ENCODE measurements at places on chromosomes 13 and 19.
A peak's percentile ranks its signal among the peaks of the same experiment; 100 is the strongest.

DNA sequence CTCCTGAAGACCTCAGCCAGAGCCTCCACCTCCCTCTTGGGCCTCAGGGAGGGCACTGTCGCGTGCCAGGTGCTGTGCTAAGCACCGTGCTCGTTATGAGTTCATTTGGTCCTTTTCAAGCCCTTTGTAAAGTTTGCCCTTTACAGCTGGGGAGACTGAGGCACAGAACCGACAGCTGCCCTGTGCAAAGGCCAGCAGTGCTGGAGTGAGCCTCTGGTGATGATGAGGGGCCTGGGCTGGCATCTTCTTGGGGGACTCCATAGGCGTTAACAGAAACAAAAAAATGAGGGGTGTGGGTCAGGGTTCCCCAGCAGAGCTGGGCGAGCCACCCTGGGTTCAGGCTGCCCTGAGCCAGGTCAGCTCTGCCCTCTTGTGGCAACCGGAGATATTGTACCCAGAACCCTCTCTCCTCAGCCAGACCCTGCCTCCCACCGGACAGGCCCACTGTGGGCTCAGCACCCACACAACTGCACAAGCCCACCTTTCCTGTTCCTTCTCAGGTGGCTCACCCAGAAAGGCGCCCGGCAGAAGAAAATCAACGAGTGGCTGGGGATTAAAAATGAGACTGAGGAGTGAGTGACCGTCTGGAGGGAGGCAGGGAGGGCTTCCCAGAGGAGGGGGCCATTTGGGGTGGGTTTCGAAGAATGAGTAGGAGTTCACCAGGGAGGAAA is 5.5 kb upstream of the IFI30 start:
- peak; percentile 70 for DNase-seq

- DNase-seq = no peak
These were observed 43.0 kb downstream of the METTL21C start for GRCh38 chr13:102651892-102652291.

DNA sequence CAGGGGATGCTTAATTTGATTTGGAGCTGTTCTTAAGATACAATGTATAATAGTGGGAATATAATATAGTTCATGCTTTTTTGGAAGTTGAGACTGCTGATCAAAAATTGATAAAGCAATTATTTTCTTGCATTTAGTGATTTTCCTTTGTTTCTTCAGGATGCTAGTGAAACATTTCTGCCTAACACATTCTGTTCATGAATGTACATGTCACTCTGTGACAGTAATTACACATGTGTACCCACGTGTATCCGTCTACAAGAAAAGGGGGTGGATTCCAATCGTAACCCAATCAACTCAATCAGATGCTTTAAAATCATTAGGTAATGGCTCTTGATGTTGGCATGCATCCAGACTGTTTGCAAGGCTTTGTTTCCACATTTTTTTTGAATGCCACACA is 5.0 kb upstream of the FRY start:
- DNase-seq = no peak

- DNase-seq = no peak
These were observed 14.7 kb upstream of the KCTD15 start for GRCh38 chr19:33781996-33782395.

GRCh38 chr19:10110972-10111317 is 548 bp upstream of the P2RY11 start:
- no peak for DNase-seq

DNA sequence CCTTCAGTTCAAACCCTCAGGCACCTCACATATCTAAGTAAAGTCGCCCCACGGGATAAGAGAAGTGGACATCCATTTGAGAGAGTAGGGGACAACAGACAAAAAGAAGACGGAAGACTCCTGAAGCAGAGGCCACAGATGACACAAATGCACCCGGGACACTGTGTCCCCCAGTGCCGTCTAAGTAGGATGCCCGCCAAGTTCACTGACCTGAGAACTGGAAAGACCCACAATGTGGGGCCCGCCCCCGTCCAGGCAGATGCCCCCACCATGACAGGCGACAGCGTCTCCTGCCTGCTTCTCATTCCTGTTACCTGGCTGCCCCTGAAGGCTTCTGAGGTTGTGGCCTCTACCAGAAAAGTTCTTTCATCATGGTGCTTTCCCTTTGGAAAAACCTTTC is 16.9 kb downstream of the ANKRD27 start:
- no peak for DNase-seq

DNA sequence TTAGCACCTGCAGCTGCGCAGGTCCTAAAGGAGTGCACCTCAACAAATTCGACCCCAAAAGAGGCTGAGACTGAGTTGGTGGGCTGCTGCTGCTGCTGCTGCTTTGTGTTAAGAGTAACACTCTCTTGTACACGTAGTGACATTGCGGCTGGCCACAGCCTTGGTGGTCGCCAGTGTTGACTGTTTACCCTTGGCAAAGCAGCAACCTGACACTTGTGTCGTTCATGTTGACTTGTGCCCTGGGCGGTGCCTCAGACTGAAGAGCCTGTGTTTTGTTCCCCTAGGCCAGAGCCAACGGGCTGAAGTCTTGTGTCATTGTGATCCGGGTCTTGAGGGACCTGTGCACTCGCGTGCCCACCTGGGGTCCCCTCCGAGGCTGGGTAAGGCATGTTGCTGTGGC is 22.4 kb upstream of the QTRT1 start:
- DNase-seq = no peak

DNA sequence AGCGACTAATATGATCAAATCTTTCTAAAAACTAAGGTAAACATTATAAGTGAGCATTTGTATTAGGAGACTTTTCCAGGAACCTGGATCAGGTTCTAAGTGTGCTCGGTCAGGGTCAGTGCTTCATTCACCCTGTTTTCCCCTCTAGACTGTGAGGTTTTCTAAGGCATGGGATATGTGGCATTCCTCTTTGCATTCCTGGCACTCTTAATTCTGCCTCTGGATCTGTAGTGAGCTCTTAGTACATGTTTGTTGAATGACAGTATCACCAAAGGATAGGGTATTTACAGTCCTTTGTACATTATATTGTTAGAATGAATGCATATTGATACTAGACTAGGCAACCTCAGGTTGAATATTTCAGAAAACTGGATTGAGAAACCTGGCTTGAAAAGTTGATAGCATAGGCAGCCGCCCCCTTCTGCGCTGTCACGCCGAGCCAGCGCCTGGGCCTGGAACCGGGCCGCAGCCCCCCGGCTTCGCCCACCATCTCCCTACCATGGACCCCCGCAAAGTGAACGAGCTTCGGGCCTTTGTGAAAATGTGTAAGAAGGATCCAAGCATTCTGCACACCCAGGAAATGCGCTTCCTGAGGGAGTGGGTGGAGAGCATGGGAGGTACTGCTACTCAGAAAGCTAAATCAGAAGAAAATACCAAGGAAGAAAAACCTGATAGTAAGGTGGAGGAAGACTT is 156.5 kb downstream of the KCNRG start:
- DNase-seq = no peak

- DNase-seq = no peak
These were observed 293.7 kb downstream of the PCDH17 start for GRCh38 chr13:57925250-57925649.

- no peak for DNase-seq
These were observed 207.2 kb downstream of the SPRY2 start for GRCh38 chr13:80133631-80134261.

GRCh38 chr19:32471811-32472210 is 66.2 kb downstream of the DPY19L3 start:
- DNase-seq = no peak

GRCh38 chr19:58549664-58550361 is 5.1 kb downstream of the CHMP2A start:
- DNase-seq = no peak

- DNase-seq = no peak
These were observed 52.1 kb downstream of the SIAH3 start for GRCh38 chr13:45799451-45799850.

- DNase-seq = no peak
These were observed 358.5 kb downstream of the MYO16 start for GRCh38 chr13:108987944-108988343.

DNA sequence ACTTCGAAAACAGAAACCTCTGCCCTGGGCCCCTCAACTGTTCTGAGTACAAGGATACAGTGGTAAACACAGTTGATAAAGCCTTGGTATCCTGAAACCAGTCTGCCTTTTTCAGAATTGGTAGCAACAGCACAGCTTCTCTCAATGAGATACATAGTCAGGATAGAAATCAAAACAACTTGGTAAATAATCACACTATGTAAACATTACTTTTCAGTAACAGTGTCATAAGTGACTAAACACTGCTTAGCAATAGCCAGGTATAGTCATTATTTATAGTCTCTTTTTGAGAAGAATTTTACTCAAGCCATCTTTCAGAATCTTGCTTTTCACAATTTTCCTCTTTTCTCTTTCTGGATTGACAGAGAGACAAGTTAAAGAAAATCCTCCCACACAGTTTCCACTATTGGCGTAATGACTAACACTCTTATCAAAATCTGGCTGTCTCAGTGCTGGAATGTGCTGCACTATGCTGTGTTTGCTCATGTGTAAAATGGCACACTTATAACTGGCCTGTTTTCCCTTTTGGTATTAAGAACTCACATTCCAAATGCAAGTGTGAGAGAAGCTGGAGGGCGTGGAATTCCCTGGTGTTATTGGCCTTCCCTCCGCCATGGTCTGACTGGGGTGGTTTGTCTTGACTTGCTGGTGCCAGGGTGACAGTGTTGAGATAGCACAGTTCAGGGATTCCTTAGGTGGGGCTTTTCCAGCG is 368.8 kb downstream of the TDRD3 start:
- no peak for DNase-seq

DNA sequence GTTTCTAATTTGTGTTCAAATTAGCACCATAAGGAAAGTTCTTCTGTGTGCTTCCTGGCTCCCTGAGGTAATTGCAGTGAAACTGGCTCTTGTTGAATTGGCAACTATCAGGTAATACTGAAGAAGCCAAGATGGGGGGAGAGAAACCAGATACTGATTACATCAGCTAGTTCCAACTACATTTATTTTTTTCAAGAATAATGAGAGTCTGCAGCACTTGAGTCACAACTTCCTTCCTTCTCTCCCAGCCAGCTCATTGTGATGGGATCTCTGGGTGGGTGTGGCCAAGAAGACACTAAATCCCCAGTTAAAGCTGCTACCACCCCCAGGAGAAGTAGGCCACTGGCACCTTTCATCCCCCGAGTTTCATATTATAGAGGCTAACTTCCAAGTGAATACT is 100.7 kb upstream of the RXFP2 start:
- no peak for DNase-seq

GRCh38 chr13:94860981-94861407 is 148.6 kb upstream of the SOX21 start:
- DNase-seq = no peak

DNA sequence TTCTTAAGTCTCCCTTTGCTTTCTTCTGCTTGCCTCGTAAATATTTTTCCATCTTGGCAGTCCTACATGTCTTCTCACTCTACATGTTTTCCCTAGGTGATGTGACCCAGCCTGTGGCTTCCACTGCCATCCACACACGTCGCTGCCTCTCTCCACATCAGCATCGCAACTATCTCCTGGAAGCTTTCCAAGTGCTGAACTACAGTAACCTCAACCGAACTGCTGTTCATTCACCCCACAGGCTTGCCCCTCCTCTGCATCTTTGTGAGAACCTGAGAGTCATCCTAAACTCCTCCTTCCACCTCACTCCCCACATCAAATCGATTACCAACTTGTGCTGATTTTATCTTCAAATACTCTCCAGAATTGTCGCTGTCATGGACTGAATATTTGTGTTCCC is 41.2 kb upstream of the USPL1 start:
- DNase-seq = peak; percentile 79

DNA sequence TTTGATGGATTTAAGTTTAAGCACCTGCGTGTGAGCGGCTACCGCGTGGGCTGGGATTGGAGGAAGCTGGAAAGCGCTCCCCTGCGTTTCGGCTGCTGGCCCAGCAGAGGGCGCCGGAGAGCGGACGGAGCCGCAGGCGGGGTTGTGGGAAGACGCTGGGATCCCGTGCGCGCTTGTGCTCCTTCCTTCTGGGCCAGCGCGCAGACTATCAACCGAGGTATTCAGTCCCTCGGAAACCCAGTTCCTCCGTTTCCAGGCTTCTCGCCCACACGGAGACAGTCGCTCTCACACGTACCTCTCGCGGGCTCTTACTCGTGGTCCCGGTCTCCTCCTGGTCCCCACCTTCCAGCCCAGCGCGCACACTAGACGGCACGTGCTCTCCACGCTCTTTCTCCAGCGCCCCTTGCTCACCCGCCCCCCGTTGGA is 28.8 kb downstream of the EPN1 start:
- peak; percentile 25 for DNase-seq

GRCh38 chr13:106774621-106775020 is 206.7 kb upstream of the ARGLU1 start:
- DNase-seq = no peak

DNA sequence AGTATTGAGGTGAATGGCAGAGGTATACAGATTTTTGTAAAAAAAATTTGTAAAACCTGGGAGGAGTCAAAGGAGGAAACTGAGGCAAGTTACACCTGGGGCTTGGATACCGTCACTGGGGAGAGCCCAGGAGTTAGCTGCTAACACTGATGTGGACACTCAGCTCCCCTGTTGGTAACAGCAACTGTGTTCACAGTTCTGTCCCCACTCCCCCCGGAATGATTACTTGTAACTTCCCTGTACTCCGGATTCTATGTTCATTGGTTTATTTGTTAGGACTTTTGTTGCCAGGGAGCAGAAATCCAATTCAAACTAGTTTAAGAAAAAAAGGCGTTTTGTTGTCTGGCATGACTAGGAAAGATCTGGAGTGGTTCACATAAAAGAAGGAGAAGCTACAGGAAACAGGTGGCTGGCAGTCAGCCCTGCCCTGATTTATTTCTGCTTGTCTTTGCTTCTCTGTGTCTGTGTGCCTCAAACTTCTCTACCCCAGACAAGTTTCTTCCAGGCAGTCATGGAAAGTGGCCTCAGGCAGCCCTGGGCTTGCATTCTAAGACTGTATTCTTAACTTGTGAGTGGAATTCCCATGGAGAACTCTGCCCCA is 2.3 kb upstream of the GPR12 start:
- DNase-seq = no peak

- no peak for DNase-seq
These were observed 323.0 kb downstream of the EFNB2 start for GRCh38 chr13:106212386-106213010.

DNA sequence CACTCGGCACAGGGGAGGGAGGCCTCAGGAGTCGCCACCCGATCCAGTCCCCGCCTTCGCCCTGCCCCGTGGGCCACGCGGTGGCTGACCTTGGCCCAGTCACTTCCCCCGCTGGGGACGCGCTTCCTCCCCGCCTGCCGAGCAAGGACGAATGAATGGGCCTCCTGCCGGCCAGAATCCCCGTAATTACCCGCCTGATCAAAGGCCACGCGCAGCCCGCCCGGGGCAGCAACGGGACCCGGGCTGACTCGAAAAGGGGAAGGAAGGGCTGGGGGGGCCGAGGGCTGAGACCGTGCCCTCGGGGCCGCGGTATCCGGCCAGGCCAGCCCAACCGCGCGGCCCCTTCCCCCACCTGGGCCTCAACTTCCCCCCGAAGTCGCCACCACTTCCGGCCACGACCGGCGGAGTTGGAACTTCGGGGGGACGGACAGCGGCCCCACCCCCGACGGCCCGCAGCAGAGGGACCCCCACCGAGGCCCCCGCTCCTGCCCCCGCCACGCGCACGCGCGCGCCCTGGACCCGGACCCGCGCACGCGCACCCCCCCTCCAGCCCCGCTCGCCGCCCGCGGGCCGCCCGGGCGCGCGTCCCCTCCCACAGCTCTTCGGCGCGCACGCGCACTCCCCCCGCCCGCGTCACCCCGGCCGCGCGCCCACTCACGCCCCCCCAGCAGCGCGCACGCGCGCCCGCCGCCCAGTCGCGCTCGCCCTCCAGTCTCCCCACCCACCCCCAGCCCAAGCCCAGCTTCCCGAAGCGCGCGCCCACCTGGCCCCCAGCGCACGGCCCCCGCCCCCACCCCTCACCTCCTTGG is 520 bp downstream of the ZNF787 start:
- peak; percentile 77 for DNase-seq

Measured in CD4-positive, alpha-beta T cell treated with Interleukin-15 for 4 hours (primary cell).